GM20000 (cell line): ENCODE measurements at places on chromosomes 1 and 21.

DNA sequence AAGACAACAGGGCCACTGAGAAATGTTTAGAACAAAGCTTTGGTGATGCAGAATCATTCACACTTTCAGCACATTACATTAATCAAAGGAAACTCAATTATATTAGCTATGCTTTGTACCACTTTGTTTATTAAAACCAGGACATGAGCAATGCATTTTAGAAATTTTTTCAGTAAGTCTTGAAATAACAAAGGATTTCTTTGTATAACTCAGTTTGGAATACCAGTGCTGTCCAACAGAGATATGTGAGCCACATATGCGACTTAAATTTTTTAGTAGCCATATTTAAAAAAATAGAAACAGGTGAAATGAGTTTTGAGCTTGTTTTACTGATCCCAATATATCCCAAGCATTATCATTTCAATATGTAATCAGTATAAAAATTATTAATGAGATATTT is 18.8 kb upstream of the F3 start:
- DNase-seq, result no peak

GRCh38 chr1:233540816-233541215 is 73.1 kb upstream of the KCNK1 start:
- DNase-seq, result no peak

DNA sequence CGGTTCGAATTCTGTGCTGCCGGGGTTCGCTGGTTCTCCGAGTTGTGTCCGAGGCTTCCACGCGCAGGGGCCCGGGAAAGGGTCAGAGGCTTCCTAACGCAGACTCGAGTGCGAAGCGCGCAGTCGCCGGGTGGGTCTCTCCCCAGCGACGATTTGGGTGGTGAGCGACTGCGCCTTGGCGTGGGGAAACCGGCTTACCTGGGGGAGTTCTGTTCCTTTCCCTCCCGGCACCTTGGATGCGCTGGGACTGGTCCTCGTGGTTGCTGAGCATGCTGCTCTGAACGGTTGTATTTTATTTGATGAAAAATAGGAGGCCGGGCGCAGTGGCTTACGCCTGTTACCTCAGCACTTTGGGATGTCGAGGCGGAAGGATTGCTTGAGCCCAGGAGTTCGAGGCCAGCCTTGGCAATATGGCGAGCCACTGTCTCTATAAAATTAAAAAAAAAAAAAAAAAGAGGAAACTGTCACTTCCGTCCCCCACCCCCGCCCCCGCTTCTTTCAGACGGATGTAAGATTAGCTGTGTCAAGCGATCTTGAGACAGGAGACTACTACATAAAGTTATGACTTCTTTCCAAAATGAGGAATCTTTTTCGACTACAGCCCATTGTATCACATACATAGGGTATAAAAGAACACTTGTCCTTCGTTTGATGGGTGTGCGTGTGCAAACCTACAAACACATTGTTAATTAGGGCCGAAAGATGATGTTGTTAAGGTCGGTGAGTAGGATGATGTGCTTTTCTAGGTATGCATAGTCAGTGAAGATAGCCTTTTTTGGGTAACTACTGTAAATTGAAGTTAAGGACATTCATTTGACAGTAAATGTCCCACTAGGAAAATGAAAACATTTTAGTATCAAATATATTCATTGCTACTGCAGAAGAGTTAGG is at the start of gene CCDC18:
Gene CCDC18 (plus strand): TSS at position 2 of the 891 bp plus-strand sequence. CDS start 2,638 bp downstream, outside the sequence.
- DNase-seq, result peak; percentile 65

DNA sequence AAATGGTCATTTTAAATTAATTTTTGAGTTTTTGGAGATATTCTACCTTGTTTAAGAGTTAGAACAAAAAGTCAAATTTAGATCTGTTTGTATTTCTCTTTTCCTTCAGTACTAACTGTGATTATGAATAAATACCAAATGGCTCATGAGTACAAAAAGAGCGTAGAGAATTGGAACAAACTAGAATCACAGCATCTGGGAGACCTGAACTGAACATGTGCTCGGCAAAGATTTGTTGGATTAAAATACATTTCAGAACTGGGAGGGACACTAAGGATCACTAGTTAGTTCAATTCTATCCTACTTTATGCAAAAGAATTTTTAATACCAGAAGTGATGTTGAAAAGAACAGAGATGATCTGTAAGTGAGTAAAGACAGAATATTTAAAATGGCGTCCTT is 19.5 kb downstream of the OLFM3 start:
- no peak for DNase-seq

- DNase-seq, result peak; percentile 6
These were observed 195.0 kb upstream of the OLFM3 start for GRCh38 chr1:102191723-102192122.

GRCh38 chr1:195934817-195935553 is 673.3 kb downstream of the KCNT2 start:
- no peak for DNase-seq

GRCh38 chr1:30507401-30508174 is 215.8 kb downstream of the MATN1 start:
- DNase-seq, result no peak

DNA sequence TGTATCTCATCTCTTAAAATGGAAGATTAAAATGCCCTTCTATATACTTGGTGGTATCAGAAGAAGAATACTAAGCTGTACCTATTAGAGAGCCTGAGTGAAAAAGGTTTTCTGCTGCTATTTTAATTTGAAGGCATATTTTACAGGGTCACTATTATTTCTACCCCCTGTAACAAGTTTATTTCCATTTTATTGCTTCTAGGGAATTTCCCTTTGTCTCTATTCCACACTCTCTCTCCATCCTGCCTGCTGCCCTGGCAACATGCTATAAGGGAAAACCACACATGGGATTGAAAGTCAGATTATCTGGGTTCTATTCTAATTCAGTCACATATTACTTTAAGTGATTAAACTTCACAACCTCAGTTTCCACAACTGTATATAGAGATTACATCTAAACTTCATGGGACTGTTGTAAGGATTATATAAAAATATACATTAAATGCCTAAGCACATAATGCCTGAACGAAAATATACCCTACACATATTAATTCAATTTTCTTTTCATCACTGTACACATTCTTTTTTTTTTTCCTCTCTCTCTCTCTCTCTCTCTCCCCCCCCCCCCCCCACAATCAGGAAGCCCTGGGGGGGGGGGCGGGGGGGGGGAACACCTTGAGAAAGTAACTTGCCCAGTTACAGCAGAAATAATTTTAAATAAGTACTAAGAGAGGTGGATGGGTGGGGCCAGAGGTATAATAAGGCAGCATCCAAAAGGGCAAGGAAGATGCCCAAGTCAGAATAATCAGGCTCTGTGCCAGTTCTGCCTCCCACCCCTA is 51.5 kb downstream of the LUZP1 start:
- DNase-seq, result no peak

DNA sequence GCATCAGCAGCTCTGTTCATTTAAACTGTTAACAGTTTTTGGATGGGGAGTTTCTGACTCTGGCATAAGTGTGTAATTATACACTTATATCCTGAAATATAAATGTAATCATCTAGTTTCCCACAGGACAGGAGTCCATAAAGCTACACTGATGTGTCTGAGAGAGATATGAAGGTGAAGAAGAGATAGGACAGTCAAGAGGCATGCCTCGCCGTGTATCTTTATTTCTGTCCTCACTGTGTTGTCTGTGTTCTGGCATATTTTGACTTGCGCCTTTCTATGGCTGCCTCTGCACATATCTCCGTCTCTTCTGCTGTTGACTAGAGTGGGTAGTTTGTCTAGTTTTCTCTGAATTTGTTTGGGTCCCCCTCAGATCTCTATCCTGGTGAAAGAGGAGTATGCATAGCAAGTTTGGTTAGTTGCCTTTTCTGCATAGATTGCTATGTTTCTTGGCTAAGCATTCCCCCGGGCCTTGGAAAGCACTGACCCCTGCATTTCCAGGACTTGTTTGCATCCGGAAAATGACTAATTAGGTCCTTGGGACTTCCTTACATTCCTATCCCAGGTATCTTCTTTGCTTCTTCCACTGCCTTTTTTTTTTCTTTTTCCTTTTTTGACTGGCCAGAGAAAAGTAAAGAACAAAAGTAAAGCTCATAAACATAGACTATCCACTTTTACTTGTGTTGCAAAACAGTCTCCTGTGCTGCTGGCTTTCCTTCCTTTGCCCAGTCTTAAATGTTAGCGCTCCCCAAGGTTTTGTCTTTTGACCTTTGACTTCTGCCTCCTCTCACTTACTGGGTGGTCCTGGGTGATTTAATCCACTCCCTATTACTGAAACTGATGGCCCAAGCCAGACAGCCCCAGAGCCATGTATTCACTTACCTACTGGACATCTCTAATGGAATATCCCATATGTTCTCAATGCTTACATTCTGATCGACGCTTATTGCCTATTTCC is 27.6 kb upstream of the CNN3 start:
- DNase-seq, result no peak

GRCh38 chr1:204623365-204623893 is 62.1 kb downstream of the LRRN2 start:
- DNase-seq, result no peak

GRCh38 chr21:17548262-17548661 is 35.4 kb downstream of the CXADR start:
- no peak for DNase-seq

- DNase-seq, result no peak
These were observed 6.5 kb upstream of the SEMA4A start for GRCh38 chr1:156146769-156147405.

- DNase-seq, result no peak
These were observed 66.8 kb upstream of the SLC44A3 start for GRCh38 chr1:94753171-94753972.

DNA sequence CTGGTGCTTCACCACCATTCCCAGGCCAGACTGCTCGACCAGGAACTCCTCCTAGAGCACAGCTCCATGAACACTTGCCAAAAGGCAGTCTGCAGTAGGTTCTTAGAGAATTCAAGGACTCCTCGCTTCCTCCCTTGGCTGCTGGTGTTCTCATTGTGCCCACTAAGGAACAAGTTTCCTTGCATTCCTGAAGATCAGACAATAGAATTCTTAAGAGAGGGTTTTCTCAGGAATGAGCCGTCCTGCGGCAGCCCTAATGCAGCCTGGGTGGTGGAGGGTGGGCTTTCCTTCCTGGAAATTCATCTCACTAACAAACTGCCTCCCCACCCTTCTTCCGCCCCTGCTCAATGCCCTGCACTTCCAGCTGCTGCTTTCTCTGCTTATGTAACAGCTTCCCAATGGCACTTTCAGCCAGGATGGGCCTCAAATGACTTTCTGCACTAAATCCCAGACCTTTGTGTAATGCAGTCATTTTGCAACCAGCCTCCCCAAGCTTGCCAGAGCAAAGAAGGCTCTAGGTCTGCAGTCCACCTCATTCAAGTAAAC is 287.9 kb downstream of the PLPP3 start:
- no peak for DNase-seq

DNA sequence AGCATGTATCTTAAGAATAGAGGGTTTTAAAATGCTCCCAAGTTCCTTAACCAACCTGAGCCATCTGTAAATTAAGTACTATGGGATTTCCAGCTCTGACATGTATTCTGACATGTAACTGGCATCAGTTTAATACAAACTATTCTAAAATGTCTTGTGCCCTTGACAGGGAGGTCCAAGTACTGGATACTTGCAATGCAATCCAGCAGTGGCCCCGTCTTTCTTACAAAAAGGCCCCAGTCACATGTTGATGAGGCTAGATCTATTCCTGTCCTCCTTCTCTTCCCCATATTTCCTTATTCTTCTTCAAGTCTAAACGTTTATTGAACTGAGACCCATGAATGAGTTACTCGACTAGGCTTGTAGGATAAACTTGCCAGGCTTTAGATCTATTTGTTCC is 46.4 kb downstream of the MRPL39 start:
- DNase-seq, result no peak

GRCh38 chr1:181658581-181658980 is 175.3 kb downstream of the CACNA1E start:
- no peak for DNase-seq

- peak; percentile 52 for DNase-seq
These were observed 7.1 kb upstream of the TPM3 start for GRCh38 chr1:154198756-154199562.

DNA sequence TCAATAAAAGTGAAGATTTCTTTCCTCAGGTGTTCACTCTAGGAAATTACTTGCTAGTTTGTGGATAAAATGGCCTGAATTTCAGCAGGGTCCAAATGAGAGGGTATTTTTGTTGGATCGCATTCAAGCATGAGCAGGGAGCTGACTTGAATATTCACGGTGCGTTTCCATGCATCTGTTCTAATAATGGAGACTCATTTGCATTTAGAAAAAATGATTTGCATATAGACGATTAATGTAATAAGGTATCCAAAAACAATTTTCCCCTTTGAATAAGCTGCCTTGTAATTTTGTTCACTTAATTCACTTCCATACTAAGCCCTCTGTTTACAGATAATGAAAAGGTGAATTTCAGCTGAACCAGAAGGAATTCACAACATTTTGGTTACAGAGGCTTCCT is 130.9 kb upstream of the AJAP1 start:
- no peak for DNase-seq

DNA sequence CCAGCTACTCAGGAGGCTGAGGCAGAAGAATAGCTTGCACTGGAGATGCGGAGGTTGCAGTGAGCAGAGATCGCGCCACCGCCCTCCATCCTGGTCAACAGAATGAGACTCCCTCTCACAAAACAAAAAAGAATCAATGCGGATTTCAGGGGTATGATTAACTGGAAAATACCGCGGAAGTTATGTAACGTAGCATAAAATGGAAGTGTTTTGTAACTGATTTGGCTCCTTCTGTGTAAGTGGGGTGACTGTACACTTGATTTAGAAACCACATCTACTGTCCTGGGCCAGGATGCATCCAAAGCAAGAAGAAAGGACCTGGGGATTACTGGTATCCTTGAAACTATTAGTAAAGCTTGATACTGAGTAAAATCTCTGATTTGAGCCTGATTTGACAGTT is 3.1 kb upstream of the VAMP4 start:
- no peak for DNase-seq

DNA sequence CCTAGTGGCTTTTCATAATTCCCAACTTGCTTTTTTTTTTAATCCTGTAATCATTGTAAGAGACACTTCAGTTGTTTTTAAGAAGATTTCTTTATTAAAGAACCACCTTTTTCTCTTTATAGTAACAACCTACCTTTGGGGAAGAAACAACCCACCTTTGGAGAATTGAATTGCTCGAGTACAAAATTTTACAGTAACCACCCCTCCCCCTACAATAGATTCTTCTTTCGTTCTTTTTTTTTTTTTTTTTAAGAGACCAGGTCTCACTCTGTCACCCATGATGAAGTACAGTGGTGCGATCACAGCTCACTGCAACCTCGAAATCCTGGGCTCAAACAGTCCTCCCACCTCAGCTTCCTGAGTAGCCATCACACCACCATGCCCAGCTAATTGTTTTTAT is 2.1 kb upstream of the LRRC40 start:
- no peak for DNase-seq

DNA sequence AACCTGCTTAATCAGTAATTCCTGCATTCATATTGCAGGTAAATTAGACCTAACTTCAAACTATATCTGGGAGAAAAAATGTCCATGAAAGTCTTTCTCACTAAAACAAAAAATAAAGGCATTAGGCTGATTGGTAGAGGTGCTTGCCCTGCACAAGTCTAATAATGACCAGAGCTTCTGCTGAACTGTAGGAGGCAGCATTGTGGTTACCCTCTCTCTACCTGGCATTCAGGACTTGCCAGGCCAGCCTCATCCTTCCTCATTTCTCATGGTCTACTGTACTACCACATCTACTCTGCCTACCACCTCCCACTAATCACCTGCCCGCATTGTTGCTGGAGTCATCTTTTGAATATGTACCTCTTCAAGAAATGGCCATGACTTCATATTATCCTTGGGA is 60.8 kb upstream of the KRTAP11-1 start:
- no peak for DNase-seq

- DNase-seq, result no peak
These were observed 42.8 kb upstream of the SIM2 start for GRCh38 chr21:36656138-36656537.
